ENCODE measurements at places on chromosomes 1 and 21.

- no peak for DNase-seq
Observed at GRCh38 chr1:231838521-231838920, 211.9 kb downstream of the DISC1 start.

DNA sequence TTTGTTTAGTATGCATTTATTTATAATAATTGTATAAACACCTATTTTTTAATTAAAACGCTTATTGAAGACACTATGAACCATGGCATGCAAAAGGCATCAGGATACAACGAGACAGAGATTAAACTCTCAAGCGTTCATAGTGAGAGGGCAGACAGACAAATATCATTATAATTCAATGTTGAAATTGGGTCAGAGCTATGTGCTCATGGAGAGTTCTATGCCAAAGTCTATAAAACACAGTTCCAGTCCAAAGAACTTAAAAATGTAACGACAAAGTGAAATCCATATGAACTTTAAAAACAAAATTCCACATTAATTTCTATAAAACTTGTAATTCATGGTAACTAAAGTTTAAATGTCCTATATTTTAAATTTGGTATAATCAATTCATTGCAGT, 724.0 kb downstream of the LTN1 start:
- DNase-seq: no peak

- no peak for DNase-seq
Observed at GRCh38 chr1:6732942-6733341, 31.3 kb upstream of the DNAJC11 start.

- peak; percentile 52 for DNase-seq
Observed at GRCh38 chr1:21293537-21294265, 3.4 kb upstream of the ECE1 start.

DNA sequence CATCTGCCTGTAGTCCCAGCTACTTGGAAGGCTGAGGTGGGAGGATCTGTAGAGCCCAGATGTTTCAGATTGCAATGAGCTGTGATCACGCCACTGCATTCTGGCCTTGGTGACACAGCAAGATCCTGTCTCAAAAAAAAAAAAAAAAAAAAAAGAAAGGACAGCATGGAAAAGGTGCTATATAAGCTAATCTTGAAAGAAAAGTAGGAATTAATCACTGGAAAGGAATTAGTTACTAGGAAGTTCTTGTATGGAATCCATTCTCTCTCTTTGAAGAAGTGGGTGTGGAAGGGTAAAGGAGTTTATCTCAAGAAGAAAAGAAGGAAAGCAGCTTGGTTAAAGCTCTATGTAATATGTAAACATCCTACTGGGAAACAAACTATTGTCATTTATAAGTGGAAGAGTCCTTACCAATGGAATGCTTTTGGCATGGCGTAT, 339.2 kb downstream of the DPYD start:
- no peak for DNase-seq

DNA sequence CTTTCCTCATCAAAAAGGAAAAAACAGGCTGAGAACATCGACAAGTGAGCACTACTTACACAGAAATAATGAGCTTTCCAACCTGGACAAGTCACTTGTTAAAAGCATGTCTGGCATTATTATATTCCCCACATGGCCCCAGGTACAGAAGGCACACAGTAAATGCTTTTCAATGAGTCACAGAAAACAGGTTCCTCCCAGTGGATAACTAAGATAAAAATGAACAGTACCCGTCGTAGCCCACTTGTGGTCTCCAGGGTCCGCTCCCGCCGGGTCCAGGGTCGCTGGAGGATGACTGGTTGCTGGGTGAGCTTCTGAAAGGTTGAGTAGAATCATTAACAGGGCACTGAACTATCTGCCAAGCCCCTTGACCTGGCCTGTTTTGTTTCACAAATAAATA, 186.6 kb downstream of the SIPA1L2 start:
- DNase-seq: no peak

DNA sequence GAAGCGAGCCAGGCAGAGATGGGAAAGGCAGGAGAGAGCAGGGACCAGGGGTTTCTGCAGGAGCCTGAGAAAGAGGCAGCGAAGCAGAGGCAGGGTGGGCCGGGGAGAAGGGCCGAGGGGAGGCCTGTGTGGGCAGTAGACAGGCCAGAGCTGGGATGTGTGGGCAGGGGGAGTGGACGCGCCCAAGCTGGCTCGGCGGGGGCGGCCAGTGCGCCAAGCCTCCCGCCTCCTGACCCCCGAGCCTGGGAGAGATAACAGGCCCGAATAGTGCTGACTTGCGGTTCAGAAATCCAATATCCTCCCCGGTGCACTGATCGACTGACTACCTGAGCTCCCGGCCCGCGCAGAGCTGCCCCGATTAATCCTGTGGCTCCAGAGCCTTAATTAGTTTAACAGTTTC, 41.9 kb downstream of the AHDC1 start:
- no peak for DNase-seq

- DNase-seq: no peak
Observed at GRCh38 chr1:46630719-46631118, 14.1 kb upstream of the MOB3C start.

GRCh38 chr1:182249201-182249676, 142.4 kb downstream of the GLUL start:
- DNase-seq: no peak

GRCh38 chr1:2525920-2526823, at the start of gene PANK4:
PANK4 (minus strand) TSS chr1:2526596; CDS start chr1:2526587, 9 bp downstream.
- peak; percentile 68 for DNase-seq

DNA sequence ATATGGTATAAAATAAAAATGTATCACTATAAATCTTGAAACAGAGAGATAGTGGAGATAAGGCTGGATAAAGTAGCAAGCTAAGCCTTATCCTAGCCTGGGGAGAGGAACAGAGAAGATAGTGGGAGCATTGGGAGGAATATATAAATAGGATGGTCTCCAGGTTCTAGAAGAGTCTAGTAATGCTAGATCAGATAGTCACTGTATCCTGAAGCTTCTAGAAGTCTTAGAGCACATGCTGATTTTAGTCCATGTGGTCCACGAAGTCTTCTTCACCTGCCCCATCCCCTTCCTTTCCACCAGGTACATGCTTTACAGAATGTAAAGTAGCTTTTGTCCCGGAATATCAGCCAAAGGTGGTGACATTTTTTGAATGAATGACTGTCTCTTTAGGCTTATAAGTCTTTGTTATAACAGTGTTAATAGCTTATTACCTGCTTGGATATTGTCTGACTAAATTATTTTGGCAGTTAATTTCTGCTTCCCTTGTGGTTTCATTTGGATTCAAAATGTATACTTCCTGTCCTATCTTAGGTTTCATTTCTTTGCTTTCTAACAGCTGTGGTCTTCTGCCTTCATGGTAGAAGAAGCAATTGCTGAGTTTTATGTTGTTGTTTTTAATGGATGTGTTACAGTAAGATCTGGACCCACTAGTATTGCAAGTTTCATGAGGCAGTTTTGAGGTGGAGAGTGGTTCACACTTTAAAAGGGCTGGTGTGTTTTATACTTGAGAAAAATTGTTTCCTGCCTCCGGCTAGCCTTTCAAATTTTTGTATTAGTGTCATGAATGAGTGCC, 5.9 kb downstream of the SMG7 start:
- DNase-seq: no peak

GRCh38 chr21:42929969-42930368, 4.5 kb upstream of the ERVH48-1 start:
- no peak for DNase-seq

DNA sequence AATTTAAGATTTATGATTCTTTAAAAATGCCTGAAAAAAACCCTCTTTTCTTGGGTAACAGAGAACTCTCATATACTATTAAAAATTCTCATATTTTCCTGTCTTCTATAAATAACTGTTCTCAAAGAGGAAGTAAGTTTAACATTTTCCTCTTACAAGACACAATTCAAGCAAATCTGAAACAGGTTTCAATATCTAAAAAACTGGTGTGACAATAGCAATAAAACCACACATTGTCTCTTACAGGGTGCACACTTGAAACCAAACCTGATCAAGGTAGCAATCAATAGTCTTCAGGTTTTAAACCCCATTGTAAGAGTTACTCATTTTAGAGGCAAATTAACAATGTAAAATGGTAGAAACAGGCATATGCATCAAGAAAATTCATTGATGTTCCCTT, 28.0 kb downstream of the FUBP1 start:
- no peak for DNase-seq

DNA sequence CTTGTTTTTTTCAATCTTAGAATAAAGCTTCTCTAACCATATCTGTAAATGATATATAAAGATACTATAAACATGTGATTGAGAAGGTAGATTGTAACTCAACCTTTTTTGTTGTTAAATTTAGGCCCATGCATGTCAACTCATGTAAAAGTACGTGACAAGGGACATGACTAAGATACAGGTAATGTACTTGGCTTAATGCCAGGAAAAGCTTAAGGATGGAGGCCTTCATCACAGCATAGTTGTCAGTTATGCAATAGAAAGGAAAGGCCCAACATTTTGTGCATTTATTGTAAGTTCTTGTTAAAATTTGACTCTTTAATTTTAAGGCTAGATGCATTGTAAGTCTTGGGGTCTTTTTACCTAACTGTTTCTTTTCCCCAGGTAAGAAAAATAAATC, 305.1 kb downstream of the LTN1 start:
- DNase-seq: no peak

- no peak for DNase-seq
Observed at GRCh38 chr1:40132383-40133311, 28.5 kb upstream of the RLF start.

DNA sequence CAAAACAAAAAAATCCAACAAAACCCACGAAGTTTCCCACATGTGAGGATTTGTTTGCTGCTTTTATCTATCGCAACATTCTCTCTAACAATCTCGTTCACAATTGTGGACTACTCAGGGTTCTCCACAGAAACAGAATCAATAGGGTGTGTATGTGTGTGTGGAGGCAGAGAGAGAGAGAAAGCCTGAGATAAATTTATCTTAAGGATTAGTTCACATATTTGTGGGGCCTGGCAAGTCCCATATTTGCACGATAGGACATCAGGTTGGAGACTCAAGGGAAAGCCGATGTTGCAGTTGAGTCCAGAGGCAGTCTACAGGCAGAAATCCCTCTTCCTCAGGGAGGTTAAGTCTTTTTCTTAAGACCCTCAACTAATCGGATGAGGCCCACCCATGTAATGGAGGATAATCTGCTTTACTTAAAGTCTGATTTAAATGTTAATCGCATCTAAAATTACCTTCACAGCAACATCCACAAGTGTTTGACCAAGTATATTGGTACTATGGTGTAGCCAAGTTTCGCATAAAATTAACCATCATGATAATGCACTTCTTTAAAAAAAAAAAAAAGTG, 31.7 kb downstream of the ADAMTS1 start:
- DNase-seq: no peak

GRCh38 chr1:223815865-223816264, 29.9 kb downstream of the TP53BP2 start:
- no peak for DNase-seq

DNA sequence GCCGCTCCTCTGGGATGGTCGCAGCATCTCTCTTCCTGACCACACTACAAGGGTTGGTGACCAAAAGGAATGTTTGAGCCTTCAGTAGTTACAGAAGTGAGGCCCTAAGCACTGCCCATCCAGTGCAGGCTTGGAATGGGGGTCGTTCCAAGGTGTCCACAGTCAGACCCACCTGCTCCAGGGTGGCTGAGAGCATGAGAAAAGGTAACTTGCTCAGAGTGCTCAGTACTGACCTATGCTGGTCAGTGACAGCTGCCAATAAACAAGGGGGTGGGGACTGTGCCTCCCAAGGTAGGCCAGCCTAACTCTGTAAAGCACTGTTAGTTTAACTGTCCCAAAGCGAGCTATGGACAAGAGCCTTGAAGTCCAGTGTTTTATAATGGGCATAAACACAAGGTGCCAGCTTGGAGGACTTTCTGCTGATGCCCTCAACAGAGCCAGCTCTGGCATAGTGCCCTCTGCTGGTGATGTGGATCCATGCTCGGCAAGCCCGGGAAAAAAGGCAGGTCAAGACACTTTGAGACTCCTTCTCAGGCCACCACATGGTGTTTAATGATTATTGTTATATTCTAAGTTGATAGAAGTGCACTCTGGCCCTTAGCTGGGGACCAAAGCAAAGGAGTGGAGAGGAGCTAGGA, 78.1 kb upstream of the DNAH14 start:
- DNase-seq: peak; percentile 9

- DNase-seq: peak; percentile 44
Observed at GRCh38 chr1:46527474-46528296, 23.8 kb downstream of the KNCN start.

DNA sequence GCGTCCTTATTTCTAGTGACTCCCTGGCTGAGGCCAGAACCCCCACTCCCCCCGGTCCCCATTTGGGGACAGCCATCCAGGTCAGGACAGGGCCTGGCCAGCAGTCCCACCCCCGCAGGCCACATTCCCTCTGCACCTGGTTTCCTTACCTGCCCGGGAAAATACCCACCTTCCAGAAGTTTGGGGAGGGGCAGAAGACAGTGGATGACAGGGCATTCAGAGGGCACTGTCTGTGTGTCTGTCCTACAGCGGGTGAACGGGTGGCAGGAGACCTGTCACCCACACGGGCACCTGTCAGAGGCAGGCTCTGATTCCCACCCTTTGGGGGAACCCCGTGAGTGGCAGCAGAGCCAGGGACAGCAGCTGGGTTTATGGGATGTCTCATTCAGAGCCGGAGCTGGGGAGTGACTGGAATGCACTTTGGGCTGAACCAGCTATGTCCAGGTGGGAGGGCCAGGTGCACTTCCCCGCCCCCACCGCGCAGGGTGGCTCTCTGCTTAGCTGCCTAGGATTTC, 2.0 kb downstream of the ARHGEF16 start:
- DNase-seq: no peak

DNA sequence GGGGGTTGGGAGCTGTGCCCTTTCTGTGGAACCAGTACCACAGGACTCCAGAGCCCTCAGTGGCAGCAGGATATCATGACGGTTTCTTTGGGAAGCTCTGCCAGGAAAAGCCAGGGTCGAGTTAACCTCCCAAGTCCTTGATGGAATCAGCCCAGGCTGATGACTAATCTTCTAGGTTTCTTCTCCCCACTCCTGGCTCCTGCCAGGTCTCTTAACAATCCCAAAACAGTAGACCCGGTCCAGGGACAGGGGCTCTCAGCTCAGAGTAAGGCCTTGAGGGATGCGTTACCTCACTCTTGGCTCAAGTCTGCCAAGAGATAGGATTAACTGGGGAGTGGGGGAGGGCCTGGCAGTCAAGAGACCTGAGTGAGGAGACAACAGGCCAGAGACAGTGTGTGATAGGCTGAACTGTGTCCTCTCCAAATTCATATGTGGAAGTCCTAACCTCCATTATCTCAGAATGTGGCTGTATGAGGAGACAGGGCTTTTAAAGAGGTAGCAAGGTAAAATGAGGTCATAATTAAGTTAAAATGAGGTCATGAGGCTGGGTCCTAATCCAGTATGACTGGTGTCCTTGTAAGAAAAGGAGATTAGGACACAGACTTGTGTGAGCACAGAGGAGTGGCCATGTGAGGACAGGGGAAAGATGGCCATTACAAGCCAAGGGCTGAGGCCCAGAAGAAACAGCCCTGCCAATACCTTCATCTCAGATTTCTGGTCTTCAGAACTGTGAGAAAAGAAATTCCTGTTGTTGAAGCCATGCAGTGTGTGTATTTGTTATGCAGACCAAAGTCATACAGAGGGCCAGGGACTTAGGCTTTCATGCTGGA, 95.0 kb downstream of the BEND5 start:
- no peak for DNase-seq

- DNase-seq: no peak
Observed at GRCh38 chr1:227260433-227260832, 57.9 kb downstream of the CDC42BPA start.
